ENCODE measurements at places on chromosomes 1 and 21.
A peak's percentile ranks its signal among the peaks of the same experiment; 100 is the strongest.

GRCh38 chr1:162081316-162081715 lies 11.8 kb downstream of the NOS1AP start:
- peak; percentile 8 for DNase-seq

GRCh38 chr1:197902131-197902453 lies 338 bp upstream of the C1orf53 start:
- no peak for DNase-seq

GRCh38 chr1:224472806-224473205 lies 38.2 kb upstream of the WDR26 start:
- DNase-seq = no peak

GRCh38 chr1:183885142-183885735 lies 80.3 kb downstream of the RGL1 start:
- peak; percentile 51 for DNase-seq

GRCh38 chr1:219340796-219341195 lies 167.1 kb downstream of the LYPLAL1 start:
- peak; percentile 15 for DNase-seq

- peak; percentile 37 for DNase-seq
Observed at GRCh38 chr1:230340526-230341161, 85.5 kb downstream of the PGBD5 start.

GRCh38 chr1:13407811-13408210 lies 2.4 kb upstream of the PRAMEF20 start:
- DNase-seq = no peak

DNA sequence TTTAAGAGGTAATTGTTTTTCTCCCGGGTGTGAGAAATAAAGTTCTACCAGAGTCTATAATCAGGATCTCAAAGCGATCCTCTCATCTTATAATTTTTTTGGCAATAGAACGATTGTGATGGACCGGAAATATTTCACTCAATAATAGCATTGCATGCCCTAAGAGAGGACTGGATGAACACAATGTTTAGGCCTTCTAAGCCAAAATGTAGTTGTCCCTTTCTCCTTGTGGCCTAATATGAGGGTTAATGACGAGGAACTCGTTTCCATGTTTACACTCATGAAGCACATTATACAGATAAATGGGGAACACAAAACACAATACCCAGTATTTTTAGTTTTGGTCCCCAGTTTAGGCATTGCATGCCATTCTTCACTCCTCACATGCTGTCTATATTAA lies 5.9 kb downstream of the TBX15 start:
- no peak for DNase-seq

DNA sequence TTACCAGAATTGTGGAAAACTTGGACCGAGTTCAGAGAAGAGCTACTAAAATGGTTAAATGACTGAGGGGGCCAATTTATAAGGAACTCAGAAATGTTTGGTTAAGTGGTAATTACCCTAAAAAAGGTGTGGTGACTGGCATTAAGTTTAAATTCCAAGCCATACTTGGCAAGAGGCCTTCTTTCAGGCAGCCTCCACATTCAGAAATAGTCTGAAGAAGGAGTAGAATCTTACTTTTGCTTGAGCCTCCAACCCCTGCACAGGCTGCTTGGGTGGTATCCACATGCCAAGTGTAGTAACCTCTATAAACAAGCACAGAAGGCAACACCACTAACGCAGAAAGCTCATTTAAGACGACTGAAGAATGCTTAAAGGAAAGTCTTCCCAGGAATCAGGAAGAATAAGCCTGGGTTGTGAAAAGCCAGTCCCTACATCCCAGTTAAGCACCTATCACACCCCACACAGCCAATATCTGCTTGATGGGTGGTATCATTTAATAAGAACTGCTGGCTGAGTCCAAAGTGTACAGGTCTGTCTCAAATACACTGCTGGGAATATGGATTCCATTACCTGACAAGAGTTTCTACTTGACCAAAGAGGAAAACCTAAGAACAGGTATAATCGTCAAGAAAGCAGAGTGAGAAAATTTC lies 13.7 kb upstream of the GORAB start:
- DNase-seq = no peak

Data from cardiac fibroblast (primary cell).